Activated CD4-positive, CD25-positive, alpha-beta regulatory T cell treated with anti-CD3 and anti-CD28 coated beads, Interleukin-2, amount 50 U/mL, for 72 hours (primary cell): ENCODE measurements at places on chromosomes 5 and 9.

GRCh38 chr9:130364619-130365322, 80.0 kb upstream of the ASS1 start:
- DNase-seq: no peak

DNA sequence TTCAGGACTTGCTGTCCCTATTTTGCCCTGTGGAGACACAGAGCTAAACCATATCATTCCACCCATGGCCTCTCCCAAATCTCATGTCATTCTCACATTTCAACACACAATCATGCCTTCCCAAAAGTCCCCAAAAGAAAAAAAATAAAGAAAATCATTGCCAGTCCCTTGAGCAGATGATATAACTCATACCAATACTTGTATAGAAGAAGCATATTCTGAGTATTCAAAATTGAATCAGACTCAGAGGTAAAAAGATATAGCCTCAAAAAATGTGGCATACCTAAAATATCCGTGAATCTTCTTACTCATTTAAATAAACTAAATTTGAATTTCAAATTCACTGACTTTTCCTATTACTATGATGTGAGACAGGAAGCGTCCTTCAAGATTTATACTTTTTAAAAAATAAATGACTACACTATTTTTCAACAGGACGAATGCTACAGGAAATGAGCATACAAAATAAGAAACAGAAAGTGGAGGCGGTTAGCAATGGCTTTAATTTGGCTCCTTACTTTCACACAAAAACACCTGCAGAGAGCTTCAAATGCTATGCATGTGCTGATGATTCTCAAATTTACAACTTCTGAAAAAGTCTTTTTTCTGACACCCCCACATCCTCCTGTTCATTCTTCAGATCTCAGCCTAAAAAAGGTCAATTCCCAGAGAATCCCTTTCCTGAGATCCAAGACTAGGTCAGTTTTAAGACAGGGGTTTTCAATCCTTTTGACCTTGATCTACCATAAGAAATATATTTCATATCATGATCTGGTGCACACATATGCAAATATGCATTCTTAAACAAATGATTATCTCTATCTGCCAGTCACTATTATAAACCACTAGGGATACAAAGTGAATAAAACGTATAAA, 39.6 kb upstream of the DMXL1 start:
- DNase-seq: no peak

DNA sequence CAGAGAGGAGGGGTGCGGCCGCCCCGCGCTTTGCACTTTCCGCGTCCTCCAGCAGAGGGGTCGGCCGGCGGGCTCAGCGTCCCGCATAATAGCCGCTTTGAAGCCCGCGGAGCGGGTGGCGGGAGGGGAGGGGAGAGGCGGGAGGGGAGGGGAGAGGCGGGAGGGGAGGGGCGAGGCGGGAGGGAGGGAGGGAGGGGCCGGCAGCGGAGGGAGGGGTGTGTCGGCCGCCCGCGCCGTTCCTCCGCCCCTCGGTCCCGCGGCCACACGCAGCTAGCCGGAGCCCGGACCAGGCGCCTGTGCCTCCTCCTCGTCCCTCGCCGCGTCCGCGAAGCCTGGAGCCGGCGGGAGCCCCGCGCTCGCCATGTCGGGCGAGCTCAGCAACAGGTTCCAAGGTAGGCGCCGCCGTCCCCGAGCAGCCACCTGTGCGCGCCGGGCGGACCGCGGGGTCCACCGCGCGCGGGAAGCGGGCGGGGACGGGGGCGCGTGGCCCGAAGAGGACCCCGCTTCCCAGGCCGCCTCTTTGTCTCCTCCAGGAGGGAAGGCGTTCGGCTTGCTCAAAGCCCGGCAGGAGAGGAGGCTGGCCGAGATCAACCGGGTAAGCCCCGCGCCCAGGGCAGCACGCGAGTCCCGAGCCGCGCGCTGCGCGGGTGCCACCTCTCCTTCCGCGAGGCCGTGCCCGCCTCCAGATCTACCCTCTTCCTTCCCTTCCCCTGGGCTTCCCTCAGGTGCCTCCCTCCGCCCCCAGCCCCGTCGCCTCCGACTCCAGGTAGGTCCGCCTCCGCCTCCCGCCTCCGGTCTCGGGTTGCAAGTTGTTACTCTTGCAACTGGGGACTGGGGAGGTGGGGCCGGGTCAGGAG, at the start of gene AIF1L:
TSS of gene AIF1L (plus strand) at position 263 of the 857 bp plus-strand sequence. CDS start at position 362, 99 bp downstream.
- DNase-seq: no peak

DNA sequence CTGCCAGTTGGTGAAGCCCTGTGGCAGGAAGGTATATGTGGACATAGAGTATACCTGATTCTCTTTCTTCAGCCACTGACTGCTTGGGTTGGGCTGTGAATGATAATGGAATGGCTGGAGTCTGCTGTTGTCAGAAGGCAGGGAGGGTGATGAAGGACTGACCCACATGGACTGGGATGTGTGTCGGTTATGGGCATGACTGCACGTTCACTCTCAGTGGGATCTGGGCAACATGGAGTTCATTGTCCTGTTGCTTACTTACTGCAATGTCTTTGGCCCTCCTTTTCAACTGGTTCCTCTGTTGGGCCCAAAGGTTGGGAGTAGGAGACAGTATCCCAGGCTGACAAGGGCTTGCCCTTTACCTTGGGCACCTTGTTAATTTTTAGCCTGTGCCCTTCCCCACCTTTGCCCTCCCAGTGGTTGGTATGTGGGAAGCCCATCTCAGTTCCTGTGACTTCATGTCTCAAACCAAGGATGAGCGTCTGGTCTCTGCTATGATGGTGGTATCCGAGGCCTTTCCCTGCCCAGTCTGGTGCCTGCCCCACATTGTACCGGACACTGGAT, 34.6 kb downstream of the FAXDC2 start:
- no peak for DNase-seq

DNA sequence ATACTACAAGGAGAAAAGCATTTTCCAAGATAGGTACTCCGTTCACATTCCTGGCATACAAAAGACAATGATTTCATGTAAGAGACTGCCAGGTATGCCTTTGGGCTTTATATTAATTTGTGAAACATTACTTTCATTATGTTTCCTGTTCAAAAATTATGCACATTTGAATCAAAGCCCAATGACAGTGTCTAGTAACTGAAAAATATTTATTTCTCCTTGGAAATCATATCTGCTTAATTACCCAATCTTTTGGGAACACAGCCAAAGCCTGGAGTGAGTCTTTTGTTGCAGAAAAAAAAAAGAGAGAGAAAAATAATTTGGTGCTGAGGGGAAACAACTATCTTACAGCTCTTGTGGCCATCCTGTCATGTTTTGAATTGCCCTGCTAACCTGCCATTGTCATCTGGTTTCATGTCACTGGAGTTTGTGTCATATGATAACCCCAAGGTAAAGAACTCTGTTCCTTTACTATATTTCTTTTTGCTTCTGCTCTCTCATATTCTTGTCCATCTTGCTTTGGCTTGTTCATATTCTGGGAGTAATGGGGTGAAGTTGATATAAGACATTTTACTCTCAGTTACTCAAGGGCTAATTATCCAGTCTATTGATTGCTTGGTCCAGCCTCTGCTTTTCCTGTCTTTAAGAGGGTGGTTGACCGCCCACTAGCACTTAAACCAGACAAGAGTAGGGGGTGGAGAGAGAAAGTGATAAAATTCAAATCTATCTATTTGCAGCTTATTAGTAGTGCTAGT, 238.3 kb upstream of the NUDT12 start:
- no peak for DNase-seq

GRCh38 chr5:2581418-2581817, 170.1 kb downstream of the IRX2 start:
- DNase-seq: no peak

DNA sequence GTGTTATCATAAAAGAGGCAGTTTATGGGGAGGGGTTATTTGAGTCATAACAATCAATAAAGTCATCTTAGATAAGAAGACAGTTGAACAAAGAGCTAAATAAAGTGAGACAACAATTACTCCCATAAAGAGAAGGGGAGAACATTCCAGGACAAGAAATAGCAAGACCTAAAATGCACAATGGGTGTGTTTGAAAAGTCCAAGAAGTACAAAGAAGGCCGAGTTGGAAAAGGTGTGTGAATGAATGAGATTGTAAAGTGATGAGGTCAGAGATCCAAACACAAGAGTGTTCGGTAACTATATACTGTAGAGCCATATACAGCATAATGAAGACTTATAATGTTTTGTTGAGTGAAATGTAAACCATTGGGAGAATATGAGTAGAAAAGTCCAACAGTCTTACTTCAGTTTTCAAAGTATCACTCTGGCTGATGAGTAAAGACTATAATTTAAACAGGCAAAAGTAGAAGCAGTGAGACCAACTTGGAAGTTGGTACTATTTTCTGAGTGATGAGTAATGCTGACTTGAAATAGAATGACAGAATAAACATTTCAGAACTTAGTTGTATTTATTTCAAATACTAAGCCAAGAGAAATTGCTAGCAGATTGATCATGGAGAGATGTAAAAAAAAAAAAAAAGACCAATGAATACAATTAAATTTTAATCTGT, 868.7 kb upstream of the CDH9 start:
- no peak for DNase-seq

- no peak for DNase-seq
Observed at GRCh38 chr9:127571971-127572370, 40.1 kb upstream of the STXBP1 start.

DNA sequence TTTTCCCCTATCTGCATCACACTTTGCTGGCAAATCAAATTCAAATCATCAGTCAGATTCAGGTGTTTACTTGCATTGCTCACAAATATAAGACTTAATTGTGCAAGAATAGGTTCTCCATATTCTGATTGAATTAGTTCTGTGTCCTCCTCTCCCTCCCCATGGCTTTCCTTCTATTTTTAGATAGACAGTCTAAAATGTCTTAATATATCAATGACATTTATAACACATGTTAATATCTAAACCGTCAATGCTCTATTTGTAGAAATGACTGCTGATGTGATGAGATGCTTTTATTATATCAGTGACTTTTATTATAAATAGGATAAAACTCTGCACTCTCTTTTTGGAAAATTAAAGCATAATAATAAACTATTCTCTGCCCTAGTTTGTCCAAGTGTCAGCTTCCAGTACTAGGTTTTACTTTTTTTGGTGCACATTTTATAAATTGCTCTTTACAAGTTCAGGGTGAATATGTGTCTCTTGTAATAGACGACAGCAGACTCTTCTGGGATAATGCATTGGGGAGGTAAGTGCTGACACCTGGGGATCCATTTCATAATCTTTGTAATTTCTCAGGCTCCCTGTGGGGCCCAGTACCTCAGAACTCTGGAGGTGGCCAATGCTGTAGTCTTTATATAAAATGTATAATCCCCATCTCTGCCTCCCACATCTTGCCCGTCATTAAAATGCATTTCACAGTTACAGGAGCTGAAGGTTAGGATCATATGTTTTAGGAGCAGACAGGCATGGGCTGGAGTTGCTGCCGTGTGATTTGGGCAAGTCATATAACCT, 321.5 kb downstream of the BRINP1 start:
- DNase-seq: no peak

GRCh38 chr5:43874772-43875171, 271.8 kb downstream of the NNT start:
- DNase-seq: no peak

- no peak for DNase-seq
Observed at GRCh38 chr5:138461343-138462125, 3.7 kb upstream of the EGR1 start.

DNA sequence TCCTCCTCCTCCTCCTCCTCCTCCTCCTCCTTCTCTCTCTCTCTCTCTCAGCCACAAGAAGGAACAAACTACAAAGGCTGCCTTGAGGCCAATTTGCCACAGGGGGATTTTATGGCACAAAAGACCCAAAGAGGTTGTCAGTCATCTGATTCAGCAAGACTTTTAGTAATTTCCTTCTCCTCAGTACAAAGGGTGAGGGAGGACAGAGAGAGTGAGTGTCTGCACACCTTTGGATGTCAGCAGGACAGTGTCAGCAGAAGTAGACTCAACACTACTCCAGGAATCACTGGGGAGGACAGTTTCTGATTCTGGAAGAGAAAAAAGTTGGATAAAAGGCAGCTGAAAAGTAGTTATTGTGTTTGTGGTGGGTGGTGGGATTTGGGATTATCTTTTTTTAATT, 13.6 kb downstream of the TIMD4 start:
- DNase-seq: no peak

DNA sequence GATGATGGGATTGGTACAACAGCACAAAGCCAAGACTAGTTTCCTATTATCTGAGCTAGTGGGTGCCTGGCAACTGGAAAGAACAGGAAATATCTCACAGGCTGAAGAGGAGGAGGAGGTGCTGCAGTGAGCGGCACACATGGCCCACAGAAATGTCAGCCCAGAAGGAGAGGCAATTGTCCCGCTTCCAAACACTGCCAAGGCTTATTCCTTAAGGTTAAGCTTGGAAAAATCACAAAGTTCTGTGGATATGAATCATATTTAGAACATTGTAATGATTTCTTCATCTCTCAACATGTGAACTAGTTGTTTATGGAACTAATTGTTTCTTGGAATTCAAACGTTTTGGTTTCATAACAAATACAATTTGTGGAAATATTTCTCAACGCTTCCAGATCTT, 1019.5 kb upstream of the SEMA6A start:
- no peak for DNase-seq

DNA sequence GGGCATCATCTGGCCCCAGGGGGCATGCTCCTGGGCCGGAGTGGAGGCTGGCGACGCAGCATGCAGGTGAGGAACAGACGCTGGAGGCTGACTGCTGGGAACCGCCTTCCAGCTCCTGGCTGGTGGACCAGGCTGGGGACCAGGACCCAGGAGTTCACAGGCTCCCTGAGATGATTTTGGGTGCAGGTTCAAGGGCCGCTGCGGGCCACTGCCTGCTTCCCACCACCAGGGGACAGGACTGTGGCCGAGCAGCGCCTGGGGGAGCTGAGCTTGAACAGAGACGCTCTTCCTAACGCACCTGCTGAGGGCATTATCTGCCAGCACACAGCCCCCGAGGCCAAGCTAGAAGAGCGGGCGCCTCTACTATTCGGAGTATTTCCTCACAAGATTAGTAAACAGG, 132.1 kb upstream of the RAPGEF1 start:
- no peak for DNase-seq

DNA sequence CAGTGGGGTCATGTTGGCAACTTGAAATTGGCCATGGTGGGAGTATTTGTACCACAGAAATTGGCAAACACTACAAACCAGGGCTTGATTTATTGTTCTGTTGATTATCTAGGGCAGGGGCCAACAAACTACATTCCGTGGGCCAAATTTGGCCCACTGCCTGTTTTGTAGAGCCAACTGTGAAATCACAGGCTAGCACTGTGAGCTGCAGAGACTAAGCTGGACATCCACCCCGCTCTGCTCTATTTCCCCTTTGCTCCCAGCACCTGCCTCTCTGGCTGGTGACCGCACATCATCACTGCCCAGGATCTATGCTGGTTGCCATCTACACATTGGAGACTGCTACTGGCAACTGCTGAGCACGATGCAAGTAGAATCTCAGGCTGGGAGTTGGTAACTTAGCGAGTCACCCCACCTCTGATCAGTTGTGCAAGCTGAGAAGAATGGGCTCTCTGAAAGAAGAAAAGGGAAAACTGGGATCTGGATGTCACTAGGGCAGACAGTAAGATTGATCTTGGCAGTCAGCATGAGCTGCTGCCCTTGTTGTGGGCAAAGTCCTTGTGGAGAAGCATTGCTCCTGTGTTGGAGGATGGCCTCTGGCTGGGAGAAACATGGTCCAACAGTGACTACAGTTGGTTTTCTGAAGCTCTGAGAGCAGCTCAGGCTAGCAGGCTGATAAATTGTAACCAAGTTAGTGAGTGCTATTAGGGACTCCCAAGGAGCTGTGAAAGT, 144.7 kb upstream of the RAD23B start:
- no peak for DNase-seq
